Stimulated activated CD4-positive, alpha-beta T cell treated with anti-CD3 and anti-CD28 coated beads, Interleukin-1b, Interleukin-23, amount 100 ng/mL, for 1 hour (primary cell): ENCODE measurements at places on chromosomes 13 and 19.

GRCh38 chr19:35978271-35978670, 16.7 kb upstream of the SDHAF1 start:
- DNase-seq, result no peak

DNA sequence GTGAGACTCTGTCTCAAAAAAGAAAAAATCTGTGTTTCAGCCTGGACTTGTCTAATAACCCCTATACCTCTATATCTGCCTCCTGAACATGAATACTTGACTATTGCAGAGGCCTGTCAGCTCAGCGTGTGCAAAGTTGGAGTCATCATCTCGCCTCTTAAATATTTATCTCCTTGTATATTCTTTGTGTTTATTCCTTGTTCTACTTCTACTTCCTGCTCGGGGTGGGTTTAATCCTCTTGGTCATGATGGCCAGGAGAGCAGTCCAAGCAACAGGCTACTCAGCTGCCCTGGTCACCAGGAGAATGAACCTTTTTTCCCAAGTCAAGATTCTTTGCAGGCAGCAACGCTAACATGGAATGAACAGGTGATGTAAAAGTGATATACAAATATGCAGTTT, 119.1 kb downstream of the PCCA start:
- no peak for DNase-seq

DNA sequence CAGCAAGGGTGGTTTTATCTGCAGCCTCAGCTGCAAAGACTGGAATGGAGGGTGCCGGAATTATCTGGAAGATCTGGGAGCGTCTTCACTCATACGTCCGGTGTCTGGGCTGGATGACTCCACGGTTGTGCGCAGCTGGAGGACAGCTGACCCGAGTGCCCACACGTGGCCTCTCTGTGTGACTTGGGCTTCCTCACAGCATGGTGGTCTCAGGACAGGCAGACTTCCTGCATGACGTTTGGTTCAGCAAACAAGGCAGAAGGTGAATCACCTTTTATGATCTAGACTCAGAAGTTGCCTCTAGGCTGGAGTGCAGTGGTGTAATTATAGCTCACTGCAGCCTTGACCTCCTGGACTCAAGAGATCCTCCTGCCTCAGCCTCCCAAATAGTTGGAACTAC, 33.2 kb downstream of the CACNG6 start:
- no peak for DNase-seq

- no peak for DNase-seq
These were observed 47.4 kb downstream of the RCBTB2 start for GRCh38 chr13:48485432-48485831.

GRCh38 chr19:45177817-45178261, at the start of gene TRAPPC6A:
Gene TRAPPC6A, minus strand, starts transcription at chr19:45178237. Its CDS starts 19 bp downstream, at chr19:45178218.
- DNase-seq, result no peak

DNA sequence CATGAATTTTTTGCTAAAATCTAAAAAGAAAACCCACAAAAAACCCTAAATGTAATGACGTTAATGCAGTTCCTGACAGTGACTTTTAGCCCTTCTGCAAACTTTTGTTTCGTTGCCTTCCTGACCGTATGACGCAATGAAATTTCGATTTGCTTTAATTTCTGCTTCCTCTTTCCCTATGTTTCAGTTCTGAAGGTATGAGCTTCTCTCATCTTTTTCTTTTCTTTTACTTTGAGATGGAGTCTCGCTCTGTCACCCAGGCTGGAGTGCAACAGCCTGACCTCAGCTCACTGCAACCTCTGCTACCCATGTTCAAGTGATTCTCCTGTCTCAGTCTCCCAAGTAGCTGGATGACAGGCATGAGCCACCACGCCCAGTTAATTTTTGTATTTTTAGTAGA, 6.1 kb upstream of the LILRA5 start:
- no peak for DNase-seq

DNA sequence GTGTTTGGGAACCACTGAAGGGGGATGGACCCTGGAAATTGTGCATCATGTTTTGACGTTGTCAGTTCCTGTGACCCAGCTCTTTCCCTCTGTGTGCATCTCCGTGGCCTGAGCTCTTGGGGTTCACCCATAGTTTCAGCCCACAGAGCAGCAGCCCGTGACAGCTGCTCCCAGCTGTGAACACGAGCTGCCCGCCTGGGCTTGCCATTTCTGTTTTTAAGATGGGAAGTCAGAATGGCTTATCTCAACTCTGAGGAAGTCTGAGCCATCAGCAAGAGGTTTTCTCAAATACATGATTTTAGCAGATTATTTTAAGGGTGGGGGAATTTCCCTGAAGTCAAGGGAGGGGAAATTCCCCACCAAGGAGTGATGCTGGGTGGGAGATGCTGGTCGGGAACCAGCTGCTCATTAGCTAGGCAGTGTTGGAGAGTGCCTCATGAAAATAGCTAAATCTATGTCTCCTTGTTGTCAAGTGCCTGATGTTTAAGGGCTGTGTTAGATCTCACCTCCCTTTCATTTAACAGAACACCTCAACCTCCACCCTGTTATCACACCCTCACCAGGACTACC, 34.8 kb upstream of the C1QTNF9 start:
- DNase-seq, result no peak

DNA sequence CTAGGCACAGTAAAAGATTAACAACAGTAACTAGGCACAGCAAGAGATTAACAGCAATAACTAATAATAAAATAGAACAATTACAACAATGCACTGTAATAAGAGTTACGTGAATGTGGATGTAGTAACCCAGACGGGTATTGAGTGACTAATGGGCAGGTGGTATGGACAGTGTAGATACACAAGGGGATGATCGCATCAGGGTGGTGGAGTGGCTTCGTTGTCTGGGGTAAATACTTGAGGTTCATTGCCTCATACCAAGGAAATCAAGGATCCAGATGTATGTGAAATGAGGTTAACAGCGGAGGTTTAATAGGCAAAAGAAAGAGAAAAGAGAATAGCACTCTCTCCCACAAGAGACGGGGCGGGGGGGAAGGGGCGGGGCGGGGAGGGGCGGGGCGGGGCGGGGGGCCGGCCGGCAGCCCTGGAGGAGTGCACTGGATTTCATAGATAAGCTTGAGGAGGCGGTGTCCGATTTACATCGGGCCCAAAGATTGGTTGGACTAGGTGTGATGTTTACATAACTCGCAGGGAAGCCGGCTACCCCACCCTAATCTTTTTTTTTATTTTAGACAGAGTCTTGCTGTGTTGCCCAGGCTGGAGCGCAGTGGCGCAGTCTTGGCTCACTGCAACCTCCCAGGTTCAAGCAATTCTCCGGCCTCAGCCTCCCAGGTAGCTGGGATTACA, 106.3 kb downstream of the KCTD15 start:
- DNase-seq, result no peak
